IgD-negative memory B cell (primary cell): ENCODE measurements at places on chromosomes 6 and 20. TPM values are rescaled to one million over a fixed set of nuclear protein-coding genes. Genes with fewer than 3 reads are reported as not detected.

The SLCO4A1 gene
- polyA plus RNA-seq, result 3.4 TPM

The TGM3 gene
- polyA plus RNA-seq, result not detected

The HTR1B gene
- not detected for polyA plus RNA-seq

The CTSA gene
- polyA plus RNA-seq, result 107 TPM

The TRIM31 gene
- polyA plus RNA-seq, result not detected

The ADAM33 gene
- polyA plus RNA-seq, result not detected

The TMEM74B gene
- polyA plus RNA-seq, result 0.80 TPM

The TMEM170B gene
- polyA plus RNA-seq, result 0.36 TPM

The CNBD2 gene
- 6.3 TPM for polyA plus RNA-seq

The BPIFB4 gene
- not detected for polyA plus RNA-seq

The TUBE1 gene
- polyA plus RNA-seq, result 11.6 TPM

The TFAP2D gene
- not detected for polyA plus RNA-seq

The ARHGAP18 gene
- polyA plus RNA-seq, result 3.5 TPM

The TFAP2A gene
- not detected for polyA plus RNA-seq

The DCDC2 gene
- not detected for polyA plus RNA-seq

The CYP39A1 gene
- not detected for polyA plus RNA-seq

The CRISP3 gene
- not detected for polyA plus RNA-seq

The ZNF831 gene
- polyA plus RNA-seq, result 1.2 TPM
